ENCODE measurements at places on chromosomes 12 and 14.

DNA sequence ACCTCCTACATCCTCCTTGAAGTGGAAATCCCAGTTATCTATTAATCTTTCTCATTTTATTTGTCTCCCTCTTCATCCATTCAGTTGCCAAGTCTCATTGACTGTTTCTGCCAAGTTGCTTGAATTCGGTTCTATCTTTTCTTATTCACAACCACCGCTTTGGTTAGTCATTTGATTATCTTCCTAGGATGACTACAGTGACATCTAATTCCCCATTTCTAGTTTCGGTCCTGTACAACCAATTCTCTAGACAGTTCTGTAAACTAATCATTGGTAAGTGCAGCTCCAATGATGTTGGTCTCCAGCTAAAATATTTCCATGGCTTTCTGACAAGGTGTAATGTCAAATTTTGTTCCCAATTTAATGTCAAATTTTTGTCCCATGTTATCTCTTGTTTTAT, 220.1 kb downstream of the ADAMTS20 start:
- DNase-seq: no peak

DNA sequence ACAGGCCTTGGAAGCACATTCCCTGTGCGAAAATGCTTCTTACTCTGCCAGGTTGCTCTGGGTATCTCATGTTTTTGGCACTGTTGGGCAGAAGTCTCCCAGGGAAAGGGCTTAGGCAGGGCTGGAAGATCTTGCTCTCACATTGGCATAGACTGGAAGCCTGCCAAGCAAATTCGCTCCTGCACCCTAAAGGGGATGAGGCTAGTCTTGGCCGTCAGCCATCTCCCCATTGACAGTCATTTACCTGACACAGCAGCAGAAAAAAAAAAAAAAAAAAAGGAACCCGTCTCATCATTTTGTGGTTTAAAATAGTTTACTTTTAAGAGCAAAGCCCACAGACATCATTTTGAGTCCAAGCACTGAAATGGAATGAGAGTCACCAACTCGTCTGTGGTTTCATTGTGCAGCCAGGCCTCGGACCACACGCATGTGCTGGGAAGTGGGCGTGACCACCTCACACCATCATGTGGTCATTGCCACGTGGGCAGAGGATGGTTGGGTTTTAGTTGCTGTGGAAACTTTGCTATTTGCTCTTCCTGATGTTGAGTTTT, 84.8 kb downstream of the NRXN3 start:
- no peak for DNase-seq

GRCh38 chr12:59941461-59941860, 345.6 kb downstream of the SLC16A7 start:
- no peak for DNase-seq

- DNase-seq: no peak
These were observed 14.1 kb upstream of the NOP2 start for GRCh38 chr12:6582196-6582595.

DNA sequence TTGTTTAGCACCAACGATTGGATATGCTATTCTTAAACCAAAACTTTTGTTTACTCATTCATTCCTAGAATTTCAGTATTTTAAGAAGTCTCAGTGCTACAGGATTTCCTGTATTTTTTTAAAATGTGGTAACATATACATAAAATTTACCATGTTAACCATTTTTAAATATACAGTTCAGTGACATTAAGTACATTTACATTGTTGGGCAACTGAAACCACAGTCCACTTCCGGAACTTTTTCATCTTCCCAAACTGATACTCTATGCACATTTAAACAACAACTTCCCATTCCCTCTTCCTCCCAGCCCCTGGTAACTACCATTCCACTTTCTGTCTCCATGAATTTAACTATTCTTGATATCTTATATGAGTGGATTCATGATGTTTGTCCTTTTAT, 30.3 kb downstream of the PDE3A start:
- DNase-seq: no peak

DNA sequence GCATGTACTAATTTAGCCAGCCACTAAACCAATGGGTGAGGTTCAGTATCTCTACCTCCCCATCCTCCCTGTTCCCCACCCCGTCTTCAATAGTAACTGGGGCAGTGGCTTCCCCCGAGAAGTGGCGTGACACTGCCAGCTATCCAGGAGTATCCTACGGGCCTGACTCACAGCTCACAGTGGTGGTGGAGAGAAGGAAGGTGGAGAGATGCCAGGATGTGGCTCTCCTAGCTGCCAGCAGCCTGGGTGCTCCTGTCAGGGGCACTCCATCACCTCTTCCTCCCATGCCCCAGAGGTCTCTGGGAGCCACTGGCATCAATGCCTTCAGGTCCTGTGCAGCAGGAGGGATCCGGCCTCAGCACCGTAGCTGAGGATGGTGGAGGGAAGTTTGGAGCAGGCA, 49.0 kb downstream of the TSPAN11 start:
- DNase-seq: no peak

Measured in GDM1 (cell line).